ENCODE measurements at places on chromosomes 6 and 20. TPM values are rescaled to one million over a fixed set of nuclear protein-coding genes. Genes with fewer than 3 reads are reported as not detected.

MEI4 gene
- 0.06 TPM for total RNA-seq

DNA sequence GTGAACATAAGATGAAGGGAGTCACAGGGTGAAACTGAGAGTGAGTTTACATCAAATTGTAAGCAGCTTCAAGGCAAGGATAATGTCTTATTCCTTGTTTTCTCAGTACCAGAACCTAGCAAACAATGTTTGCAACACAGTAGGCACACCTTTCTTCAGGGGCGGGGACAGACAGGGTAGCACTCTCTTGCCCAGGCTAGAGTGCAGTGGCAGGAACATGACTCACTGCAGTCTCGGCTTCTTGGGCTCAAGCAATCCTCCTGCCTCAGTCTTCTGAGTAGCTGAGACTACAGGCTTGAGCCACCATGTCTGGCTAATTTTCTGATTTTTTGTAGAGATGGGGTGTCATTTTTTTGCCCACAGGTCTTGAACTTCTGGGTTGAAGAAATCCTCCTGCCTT, 299.8 kb downstream of the CD83 start:
- DNase-seq = no peak

KIF25 gene
- total RNA-seq = not detected

HLA-DRA gene
- total RNA-seq = not detected

- no peak for DNase-seq
Measured at GRCh38 chr6:144534180-144534579, 249.0 kb downstream of the UTRN start.

DNA sequence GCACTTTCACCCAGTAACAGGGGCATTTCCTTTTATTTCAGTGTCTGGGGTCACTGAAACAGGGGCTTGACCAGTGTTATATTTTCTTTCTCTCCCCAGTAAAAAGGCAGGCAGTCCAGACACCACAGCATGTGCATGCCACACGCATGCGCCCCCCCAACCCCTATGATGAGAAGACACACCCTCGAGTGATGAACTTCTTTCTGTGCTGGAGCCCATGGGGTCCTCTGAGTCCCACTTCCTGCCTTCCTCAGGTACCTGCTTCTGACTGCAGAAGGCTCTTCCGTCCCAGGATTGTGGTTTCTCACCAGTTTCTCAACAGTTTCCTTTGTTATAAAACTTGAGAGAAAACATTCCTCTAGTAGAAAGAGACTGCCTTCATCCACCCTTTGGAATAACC, 45.7 kb upstream of the TMEM181 start:
- no peak for DNase-seq

GRCh38 chr20:35636095-35636494, 20.5 kb downstream of the SPAG4 start:
- DNase-seq = no peak

DNA sequence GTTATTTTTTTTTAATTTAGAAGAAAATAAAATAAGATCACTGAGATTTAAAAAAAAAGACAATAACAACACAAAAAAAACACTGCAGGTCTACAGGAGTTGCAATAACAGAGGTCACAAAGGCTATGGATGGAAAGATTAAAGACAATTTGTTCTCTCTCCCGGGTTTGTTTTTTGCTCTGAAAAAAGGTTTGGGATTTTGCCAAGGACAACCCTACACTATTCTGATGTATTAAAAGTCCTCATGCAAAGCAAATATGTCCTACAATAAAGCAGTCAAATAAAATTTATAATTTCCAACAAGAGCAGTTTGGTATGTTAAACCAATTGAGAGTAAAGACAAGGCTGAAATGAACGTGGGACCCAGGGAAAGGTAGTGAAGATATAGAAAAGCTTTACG, 55.6 kb downstream of the PTPRK start:
- DNase-seq = no peak

UBD gene
- 4.3 TPM for total RNA-seq

GRCh38 chr20:62364911-62365736, 2.0 kb downstream of the LAMA5 start:
- DNase-seq = no peak

DNA sequence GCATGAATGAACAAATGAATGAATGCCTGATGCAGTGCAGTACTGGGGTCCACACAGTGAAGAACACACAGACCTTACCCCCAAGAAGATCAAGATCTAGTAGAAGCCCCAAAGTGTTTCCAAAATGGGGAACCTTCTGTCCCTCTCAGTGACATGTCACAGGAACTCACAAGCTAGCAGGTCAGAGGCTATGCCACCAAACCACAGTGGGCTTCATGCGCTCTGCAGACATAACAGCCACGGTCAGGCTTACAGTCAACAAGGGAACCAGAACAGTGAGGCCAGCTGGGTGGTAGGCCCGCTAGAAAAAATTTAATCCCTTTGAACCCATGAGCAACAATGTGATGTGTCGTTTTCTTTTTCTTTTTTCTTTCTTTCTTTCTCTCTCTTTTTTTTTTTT, 20.2 kb upstream of the ARFGEF2 start:
- no peak for DNase-seq

- DNase-seq = no peak
Measured at GRCh38 chr6:82166493-82166892, 81.1 kb downstream of the IBTK start.

DNA sequence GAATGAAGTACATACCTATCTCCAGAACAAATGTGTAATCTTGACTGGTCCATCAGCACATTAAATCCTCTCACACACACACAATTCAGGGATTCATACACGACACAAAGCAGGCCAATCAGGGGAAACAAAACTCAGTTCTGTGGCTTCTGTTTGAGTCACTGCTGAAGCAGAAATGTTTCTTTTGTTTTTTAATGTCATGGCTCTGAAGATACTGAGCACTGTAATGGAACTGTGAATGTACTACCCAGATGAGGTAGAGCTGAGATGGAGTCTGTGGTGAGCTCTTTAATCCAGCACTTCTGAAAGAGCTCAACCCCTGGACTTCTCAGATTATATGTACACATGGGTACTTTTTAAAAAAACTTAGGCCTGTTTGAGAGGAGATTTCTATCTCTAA, 116.4 kb downstream of the THEMIS start:
- DNase-seq = no peak

GRCh38 chr6:24537771-24538385, 43.1 kb downstream of the ALDH5A1 start:
- DNase-seq = no peak

DNA sequence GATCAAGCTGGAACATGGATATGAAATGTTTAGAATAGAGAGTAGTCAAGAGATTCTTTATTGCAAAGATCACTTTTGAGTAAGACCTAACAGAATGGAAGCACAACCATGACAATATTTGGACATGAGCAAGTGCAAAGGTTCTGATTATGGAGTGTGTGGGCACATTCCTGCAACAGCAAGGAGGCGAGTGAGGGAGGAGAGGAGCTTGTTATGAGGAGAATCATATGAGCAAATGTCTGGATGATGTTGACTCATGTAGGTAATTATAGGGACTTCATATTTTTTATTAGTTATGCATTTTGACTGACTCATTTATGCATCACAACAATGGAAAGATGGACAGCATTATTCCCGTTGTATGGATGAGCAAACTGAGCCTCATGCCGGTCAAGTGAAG, 100.8 kb upstream of the SLC35B3 start:
- no peak for DNase-seq

All from epithelial cell of proximal tubule (primary cell).